ENCODE measurements at places on chromosomes 2 and 18. TPM values are rescaled to one million over a fixed set of nuclear protein-coding genes. Genes with fewer than 3 reads are reported as not detected.

DNA sequence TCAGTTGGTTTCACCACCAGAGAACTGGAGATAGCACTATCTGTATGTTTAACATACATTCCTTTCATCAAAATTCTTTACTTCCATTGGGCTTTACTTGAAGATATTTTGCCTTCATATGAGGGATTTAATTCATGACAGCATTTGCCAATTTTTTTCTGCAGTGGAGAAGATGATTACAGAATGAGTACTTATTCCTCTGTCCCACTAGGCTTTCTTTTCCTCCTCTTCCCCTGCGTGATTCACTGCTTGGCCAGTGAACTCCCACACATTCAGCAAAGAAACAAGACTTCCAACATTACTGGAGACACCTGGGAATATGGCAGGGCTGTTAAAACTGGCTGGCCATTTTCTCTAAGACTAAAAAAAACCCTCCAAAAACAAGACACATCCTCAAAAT is 425.8 kb upstream of the KCNH7 start:
- no peak for DNase-seq

DNA sequence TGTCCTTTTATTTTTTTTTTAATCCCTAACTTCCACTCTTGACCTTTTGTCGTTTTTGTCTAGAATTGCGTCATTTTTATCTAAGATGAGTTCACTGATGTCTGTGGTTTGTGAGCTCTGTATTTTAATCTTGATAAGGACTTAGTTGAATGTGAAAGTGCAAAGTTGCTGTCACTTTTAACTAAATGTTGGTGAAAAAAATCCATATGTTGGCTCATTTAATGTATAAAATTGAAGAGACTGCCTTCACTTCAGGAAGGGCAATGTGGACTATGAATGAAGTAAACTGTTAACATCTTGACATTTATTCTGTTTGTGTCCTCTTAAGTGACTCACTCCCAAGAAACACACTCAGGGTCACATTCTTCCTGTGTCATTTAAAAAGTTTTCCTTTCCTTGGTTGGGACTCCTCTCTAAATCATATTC is 256.6 kb upstream of the RASGRP3 start:
- DNase-seq: no peak

- DNase-seq: no peak
These were observed 55.1 kb downstream of the COPS8 start for GRCh38 chr2:237140689-237141285.

DNA sequence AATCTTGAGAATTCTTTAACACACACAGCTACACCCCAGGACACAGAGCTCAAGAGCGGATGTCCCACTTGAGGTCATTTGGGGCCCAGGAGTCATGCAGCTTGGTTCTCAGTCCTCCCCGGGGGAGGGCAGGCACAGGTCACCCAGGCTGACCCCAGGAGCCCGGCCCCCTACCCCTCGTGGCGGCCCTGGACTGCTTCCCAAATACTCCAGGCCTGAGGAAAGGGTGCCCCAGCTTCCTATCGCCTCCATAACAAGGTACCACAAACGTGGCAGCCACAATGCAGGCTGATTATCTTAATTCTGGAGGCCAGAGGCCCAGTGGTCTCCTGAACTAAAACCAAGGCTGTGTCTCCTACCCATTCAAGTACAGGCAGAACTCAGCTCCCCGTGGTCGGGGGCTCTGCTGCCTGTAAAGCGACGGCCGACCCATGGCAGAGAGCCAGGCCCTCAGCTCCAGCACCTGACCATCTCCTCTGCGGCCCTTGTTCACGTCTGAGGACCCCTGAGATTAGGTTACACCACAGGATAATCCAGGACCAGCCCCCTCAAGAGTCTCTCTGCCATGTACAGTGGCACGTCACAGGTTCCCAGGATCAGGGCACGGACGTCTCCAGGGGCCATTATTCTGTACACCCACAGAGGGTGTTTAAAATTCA is 10.5 kb downstream of the SLC66A2 start:
- peak; percentile 2 for DNase-seq

- no peak for DNase-seq
These were observed 12.9 kb downstream of the HTR2B start for GRCh38 chr2:231111987-231112386.

DNA sequence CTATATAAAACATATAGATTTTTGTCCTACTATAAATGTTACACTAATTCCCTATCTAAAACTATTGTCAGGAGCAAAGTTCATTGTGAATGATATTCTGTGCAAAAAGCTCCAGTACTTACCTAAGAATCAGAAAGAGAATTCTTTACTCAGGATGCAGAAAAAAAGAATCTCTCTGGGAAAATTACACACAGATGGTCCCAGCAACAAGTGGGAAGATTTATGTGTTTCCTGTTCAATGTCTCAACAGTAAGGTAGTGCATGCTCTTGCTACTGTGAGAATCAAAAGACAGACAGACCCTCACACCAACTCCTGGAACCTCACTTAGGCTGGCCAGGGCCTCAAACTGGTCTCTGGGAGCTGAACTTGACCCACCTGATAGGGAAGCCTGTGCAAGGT is 11.2 kb upstream of the NAPG start:
- no peak for DNase-seq

DNA sequence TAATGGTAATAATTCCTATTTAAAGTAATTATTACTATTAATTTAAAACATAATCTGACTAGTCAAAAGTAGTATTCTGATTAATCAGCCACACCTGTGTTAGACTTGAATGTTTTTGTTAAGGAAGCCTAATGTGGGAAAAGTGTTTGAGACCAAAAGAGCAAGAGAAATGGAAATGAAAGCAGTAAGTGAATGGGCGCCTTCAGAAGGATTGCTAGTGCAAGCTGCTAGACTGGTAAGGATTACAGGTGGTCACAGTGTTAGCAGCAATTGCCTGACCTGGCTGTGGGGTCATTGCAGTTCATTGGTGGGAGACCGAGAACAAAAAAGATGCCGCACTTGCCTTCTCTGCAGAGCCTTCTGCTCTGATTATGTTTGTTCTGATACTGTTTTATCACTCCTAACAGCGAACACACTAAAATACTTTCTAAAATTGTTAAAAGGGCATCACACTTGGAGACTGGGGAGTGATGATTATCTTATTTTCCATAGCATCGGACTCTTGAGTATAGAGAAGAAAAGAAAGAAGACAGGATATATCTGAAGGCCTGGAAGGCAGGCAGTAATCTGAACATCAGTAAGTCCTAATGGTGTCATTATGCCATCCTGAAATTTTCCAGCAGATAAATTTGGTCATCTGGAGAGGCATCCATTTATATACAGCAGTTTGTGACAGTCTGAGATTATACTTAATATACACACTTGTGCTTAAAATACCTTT is 5.8 kb downstream of the SOCS6 start:
- no peak for DNase-seq

DNA sequence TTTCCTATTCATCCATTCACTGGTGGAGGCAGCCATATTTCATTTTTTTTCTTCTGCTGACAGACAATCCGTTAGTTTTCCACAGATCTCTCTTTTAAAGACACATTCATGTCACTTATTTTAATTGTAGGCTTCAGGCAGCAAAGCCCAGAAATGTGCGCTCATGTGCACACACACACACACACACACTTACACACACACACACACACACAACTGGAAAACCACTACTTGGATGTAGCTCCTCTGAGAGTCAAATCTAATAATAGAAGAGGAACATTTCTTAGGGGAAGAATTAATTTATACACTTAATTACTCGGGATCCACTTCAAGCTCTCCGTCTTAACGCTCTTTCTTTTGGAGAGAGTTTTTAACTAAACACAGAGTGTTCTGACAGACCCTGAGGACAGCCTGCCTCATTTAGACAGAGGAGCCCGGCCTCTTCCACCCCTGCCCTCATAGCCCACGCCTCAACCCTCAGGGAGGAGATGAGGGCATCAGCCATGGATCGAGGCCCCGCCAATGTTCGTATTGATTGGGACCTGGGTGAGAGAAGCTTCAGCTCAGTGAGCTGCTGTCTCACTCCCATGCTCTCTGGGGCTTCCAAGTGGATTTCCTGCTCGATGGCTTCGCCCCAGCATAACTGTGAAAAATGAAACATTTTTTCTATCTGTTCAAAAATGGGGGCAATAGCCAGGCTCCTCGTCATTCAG is 261.4 kb upstream of the SKOR2 start:
- DNase-seq: no peak

DNA sequence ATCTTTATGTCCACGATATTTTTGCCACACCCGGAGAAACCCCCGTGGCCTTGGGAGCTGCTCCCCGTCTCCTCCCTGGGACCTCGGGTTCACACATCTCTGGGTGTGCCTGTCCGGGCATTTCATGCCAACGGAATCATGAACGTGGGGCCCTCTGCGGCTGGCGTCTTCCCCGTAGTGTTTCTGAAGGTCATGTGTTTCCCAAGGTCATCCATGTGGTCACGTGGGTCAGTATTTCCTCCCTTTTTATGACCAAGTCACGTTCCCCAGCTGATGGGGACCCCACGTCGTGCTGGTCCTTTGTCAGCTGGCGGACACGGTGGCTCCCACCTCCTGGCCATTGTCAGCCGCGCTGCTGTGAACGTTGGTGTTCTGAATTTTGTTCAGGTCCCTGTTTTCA is 135.7 kb downstream of the NFATC1 start:
- peak; percentile 6 for DNase-seq

DNA sequence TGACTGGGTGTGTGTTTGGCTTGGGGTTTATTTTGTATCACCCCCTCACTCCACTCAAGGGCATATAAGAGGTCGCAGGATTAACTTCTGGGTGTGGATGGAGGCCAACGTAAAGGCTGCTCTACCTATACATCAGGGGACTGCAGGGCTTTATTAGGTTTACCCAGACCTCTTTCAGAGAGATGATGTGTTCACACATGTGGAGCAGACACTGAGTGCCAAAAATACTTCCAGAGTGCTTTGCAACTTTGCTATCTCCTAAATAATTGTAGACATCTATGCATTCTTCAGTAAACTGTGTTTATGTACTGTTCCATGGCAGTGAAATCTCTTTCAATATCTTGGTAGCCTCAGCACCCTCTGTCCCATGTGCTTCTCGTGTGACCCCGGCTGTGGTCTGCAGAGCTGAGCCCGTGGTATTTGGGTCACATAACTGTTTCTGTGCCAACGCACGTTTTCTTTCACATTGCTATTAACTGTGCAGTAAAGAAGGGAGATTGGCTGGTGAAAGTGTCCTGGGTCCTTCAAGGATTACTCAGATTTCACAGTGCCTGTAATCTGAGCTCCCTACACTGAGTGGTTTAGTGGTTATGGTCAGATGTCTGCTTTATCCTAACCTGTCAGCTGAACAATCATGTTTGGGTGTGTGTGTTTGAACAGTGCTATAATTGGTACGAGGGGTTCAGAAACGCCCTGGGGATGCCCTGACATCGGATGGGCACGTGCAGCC is 208.1 kb downstream of the VAPA start:
- no peak for DNase-seq

- no peak for DNase-seq
These were observed 19.4 kb downstream of the DOK1 start for GRCh38 chr2:74573747-74574562.

- DNase-seq: no peak
These were observed 92.1 kb downstream of the PHLPP1 start for GRCh38 chr18:62807396-62807795.

- no peak for DNase-seq
These were observed 24.4 kb upstream of the TMEM182 start for GRCh38 chr2:102737431-102737830.

DNA sequence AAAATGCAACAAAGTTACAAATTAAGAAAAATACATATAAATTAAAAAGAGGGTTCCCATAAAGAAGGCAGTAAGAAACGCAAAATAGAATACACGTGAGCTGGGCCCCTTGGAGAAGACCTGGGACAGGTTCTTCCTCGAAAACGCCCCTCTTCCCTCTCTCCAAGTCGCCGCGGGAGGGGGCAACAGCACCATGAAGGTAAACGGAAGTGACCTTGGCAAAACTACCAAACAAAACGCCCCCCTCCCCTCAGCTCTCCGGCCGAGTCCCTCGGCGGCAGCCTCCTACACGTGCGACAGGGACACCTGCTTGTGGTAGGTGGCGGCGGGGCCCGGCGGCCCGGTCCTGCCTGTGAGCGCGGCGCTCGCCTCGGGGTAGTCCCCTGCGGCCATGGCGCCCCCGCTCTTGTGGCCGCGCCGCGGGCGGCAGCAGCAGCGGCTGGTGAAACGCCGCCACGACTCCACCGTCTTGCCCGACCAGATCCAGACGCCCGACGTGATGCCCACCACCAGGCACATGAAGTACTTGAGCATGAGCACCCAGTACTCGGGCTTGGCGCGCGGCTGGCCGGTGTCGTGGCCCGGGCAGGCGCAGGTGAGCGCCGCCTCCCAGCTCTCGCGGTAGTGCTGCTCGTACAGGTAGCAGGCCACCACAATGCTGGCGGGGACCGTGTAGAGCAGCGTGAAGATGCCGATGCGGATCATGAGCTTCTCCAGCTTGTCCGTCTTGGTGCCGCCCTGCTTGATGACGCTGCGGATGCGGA is 2.8 kb downstream of the FZD5 start:
- peak; percentile 63 for DNase-seq

DNA sequence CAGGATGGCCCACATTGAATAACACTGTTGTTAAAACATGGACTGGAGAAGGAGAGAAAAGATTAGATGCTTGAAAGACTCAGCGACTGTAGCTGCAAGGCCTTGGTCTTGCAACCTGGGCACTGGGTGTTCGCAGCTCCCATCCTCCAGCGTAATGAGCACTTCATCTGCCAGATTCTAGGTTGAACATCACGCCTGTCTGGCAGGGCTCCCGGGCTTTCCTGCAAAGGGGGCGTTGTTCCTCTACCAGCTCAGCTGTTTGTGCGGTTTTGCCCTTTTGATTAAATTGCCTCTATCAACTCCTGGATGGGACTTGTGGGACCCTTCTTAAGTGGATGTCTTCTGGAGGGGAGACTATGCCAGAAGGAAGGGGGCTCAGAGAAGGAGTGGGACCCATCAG is 215.4 kb downstream of the KLHL29 start:
- no peak for DNase-seq

GRCh38 chr2:69804416-69804815 is 25.0 kb upstream of the GMCL1 start:
- DNase-seq: no peak

DNA sequence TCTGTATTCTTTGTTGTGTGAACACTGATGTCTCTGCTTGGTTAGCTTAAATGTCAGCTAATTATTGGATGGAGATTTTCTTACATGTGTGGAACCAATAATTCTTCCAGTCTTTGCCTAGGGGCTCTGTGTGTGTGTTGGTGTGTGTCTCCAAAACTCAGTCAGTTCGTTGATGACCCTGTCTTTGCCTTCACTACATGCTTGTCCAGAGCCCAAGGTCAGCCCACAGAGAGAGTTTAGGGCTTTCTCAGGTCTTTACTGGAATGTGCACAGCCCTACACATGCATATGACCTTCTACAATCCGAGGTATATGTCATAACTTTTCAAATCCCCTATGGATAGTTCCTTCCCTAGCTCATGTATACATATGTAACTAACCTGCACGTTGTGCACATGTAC is 74.1 kb upstream of the LDAH start:
- DNase-seq: no peak

- no peak for DNase-seq
These were observed 890.7 kb upstream of the CELF4 start for GRCh38 chr18:38456253-38456652.

GRCh38 chr2:159755788-159756187 is 42.2 kb downstream of the CD302 start:
- DNase-seq: no peak

HOXD10 gene
- not detected for total RNA-seq

TUBA3E gene
- 0.18 TPM for total RNA-seq

SLC5A7 gene
- total RNA-seq: not detected

DNAH7 gene
- total RNA-seq: 0.23 TPM

STRN gene
- 31.3 TPM for total RNA-seq

ITPRIPL1 gene
- 17.3 TPM for total RNA-seq

KLHL41 gene
- total RNA-seq: not detected

ESPNL gene
- 1.4 TPM for total RNA-seq
